ENCODE measurements at places on chromosomes 6 and 20.

DNA sequence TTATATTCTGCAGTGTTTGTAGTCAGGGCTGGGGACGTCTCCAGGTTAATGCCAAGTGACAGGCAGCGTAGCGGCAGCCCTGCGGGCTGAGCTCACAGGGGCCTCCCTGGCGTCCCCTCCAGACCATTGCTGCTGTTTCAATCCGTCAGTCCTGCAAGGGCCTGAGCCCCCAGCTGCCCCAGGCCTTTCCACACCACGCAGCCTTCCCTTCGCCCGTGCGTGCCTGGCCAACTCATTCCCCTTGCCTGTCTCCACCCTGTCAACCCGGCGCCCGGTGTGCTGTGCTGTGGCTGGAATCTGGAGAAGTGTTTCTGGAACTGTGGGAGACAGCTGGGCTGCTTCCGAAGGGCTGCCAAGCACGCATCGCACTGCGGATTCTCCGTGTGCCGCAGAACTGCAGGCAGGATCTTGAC lies 11.9 kb downstream of the BHLHE23 start:
- DNase-seq, result no peak

- DNase-seq, result peak; percentile 31
These were observed 24.9 kb upstream of the PI16 start for GRCh38 chr6:36929607-36930006.

GRCh38 chr20:2382833-2383232 lies 2.1 kb downstream of the TGM6 start:
- no peak for DNase-seq

- no peak for DNase-seq
These were observed 90.1 kb downstream of the CAP2 start for GRCh38 chr6:17483391-17484016.

GRCh38 chr6:134034478-134034877 lies 17.9 kb downstream of the SLC2A12 start:
- no peak for DNase-seq

DNA sequence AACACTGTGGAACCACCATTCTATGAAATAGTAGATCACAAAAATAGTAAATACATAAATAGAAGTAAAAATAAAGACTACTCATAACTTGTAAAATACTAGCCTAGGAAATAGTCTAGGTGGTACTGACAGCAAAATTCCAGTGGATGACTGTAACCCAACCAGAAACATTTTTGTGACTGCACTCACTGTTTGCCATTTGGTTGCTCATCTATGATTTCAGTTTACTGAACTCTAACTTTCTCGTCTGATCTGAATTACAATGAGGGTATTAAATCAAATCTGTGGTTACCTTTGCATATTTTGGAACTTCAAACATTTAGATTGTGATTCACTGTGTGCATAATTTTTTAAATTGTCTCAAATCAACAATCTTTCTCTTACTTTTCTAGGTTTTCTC lies 151.1 kb downstream of the KHDC1L start:
- no peak for DNase-seq

- no peak for DNase-seq
These were observed 80.7 kb upstream of the MAFB start for GRCh38 chr20:40769677-40770285.

- DNase-seq, result no peak
These were observed 359.2 kb downstream of the GJA1 start for GRCh38 chr6:121794630-121795029.

DNA sequence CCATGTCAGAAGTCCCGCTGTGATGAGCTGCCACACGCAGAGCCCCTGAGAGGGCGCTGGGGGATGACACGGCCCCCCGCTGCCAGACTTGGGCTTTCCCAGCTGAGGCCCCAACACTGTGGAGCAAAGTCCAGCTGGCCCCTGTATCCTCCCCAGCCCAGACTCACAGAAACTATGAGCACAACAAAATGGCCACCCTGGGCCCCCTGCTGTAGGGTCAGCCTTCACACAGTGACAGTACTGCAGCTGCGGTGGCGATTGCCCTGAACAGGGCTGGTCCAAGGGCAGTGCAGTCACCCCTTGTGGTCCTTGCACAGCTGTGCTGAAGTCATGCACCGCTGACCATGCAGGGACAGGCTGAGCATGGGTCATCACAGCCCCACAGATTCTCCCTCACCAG lies 78.2 kb upstream of the CST7 start:
- DNase-seq, result peak; percentile 31

DNA sequence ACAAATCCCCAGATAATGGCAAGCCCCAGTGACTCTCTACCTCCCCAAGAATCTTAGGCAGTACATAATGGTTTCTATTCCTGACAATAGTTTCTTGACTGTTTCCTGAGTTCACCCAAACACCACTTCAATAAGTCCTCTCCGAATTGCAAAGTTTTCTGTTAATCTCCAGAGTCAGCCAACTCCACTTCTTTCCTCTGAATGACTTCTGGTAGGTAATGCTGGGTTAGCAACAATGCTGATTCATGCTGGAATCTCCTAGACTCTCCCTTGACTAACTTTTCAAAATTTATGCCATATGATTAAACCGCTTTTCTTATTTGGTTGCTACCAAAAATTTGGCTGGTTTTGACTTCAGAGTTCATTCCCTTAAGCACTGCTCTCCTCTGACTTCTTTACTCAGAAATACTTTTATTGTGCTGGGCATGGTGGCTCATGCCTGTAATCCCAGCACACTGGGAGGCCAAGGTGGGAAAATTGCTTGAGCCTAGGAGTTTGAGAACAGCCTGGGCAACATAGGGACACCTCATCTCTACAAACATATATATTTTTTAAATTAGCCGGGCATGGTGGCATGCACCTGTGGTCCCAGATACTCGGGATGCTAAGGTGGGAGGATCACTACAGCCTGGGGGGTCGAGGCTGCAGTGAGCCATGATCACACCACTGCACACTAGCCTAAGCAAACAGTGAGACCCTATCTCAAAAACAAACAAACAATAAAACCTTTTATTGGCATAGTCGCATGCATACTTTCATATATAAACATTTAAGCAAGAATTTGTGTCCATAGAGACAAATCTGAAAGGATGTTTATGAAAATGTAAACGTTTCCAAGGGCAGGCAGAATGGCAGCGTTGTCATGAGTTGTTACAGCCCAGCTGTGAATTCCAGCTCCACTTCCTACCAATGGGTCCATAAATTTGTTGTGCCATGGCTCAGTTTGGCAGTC lies 249.3 kb upstream of the PLN start:
- no peak for DNase-seq

All from left kidney (tissue), 8 donors.